ENCODE measurements at places on chromosomes 3 and 15. TPM values are rescaled to one million over a fixed set of nuclear protein-coding genes. Genes with fewer than 3 reads are reported as not detected.

DNA sequence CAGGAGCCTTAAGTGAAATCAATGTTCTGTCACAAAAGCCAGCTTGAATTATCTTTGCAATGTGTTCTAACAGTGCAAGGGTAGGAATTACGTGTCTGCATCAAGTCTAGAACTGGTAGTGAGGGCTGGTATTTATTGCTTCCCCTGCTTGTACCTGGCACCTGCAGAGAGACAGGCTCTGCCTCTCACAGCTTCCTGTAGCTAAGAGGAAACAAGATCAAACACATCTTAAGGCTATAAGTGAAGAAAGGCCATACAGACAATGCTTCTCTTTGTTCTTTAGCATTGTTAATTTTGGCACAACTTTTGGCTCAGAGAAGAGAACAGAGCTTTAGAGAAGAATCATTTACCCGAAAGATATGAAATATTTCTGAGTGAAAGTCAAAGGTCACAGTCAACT, 479.9 kb downstream of the GRM7 start:
- DNase-seq: no peak

DNA sequence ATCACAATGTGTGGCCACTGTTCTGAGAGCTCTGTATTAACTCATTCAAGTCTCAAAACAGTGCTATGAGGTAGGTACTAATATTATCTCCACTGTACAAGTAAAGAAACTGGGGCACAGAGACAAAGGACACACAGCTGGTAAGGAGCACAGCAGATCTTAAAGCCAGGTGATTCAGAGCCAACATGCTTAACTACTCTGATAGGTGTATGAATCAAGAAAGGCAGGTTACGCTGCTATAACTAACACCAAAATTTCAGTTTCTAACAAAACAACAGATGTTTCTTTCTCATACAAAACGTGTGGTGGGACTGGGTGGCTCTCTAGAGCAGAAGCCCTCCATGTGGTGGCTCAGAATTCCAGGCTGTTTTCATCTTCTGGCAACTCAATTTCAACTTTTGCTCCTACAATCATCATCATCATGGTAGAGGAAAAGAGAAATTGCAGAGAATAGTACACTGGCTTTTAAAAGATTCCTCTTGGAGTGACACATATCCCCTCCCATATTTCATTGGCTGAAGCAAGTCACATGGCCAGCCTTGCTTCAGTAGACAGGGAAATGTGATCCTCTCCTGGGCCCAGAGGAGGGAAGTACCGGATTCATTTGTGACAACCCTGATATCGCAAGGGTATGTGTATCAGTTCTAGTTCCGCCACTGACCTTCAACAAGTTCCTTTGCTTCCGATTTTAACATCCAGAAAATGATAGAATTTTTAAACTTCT, 126.2 kb upstream of the PTX3 start:
- no peak for DNase-seq

GRCh38 chr3:160616716-160617115, 51.3 kb upstream of the KPNA4 start:
- DNase-seq: no peak

GRCh38 chr3:136258199-136258598, 8.1 kb downstream of the PCCB start:
- DNase-seq: no peak

GRCh38 chr3:133487920-133488540, 85.5 kb upstream of the CDV3 start:
- no peak for DNase-seq

- DNase-seq: no peak
Observed at GRCh38 chr3:179677884-179678283, 25.0 kb downstream of the USP13 start.

DNA sequence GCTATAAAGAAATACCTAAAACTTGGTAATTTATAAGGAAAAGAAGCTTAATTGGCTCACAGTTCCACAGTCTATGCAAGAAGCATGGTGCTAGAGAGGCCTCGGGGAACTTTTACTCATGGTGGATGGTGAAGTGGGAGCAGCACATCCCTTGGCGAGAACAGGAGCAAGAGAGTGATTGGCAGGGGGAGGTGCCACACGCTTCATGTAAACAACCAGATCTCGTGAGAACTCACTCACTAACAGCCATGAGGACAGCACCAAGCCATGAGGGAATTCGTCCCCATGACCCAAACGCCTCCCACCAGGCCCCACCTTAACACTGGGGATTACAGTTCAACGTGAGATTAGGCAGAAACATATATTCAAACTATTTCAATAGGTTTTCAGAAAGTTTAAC, 28.0 kb downstream of the GABRB3 start:
- DNase-seq: no peak

GRCh38 chr15:36186376-36186775, 393.1 kb upstream of the CDIN1 start:
- DNase-seq: no peak

DNA sequence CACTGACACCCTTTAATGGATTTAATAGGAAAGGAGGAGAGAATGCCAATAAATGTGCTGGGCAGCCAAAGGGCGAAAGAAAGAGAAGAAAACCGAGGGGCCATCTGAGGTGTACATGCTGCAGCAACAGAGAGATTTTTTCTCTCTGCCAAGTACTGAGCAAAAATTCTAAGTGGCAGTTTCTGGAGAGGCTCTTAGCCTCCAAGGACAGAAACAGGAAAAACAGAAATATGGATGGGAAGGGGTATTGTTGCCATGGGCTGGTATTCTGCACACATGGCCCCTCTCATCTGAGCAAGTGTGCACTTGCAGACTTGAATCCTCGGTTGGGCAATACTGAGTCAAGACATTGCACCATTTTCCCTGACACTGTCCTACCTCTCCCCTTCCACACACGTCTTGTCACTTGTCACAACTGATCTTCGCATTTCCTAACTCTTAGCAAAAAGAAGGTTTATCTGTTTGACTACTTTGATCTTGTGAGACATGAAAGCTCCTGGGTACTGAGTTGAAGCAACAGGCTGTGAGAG, 73.9 kb downstream of the PRICKLE2 start:
- no peak for DNase-seq

DNA sequence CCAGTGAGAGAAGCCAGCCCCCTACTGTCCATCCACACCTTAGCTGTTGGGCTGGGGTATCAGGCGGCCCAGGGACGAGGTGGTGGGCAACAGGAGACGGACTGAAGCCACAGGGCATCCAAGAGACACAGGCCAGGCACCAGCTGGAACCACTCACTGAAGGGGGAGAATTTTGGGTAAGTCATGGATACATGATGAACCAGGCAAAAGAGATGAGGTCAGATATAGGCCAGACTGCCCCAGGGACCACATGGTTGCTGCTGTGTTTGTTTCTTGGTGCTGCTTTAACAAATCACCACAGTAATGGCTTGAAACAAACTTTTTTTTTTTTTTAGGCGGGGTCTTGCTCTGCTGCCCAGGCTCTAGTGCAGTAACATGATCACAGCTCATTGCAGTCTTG, 66.4 kb downstream of the SEMA5B start:
- no peak for DNase-seq

DNA sequence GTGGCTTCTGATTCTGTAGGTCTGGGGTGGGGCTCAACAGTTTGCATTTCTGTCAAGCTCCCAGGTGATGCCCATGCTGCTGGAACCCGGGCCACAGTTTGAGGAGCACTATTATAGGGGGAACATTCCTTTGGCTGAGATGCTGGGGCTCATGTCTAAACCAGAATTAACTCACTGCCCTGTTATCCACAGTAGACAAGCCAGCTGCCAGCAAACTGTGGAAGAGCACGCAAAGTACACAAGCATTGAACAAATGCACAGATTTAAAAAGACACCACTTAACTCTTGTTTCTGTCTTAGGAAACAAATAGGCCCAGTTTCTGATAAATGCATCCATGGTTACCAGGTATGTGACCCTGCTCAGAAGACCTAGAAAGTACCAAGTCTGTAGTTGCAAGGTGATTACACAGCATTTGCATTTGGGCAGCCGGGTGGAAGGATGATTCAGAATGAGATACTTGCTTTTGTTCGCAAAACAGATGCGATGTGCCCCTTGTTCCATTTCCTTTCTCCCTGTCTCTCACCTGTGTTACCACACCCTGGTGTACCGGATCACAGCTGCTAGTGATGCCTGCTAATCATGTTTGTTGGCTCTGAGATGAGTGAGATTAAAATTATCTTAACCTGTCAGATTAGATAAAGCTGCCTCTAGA, 12.4 kb downstream of the GYG1 start:
- DNase-seq: no peak

DNA sequence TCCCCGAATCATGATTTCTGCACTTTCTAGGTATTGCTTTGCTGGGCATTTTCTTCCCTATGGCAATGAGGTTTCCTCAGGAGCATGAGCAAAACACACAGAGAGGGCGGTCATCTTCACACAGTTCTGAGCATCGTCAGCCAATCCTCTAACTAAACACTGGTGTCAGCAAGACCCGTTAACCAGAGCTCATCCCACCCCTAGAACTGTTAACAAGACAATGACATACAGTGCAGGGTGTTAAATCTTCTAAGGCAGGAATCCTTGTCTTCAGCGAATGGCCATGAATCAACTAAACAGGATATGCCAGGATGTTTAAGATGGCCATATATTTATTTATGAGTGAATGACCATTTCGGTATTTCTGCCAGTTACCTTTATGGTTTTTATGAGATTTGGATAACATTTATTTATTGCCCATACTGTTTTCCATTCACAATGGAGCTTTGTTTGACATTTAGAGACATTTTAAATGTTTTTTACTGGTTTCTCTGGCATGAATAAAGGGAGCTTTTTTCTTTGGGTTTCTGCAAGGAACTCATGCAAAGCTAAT, 411.5 kb upstream of the PROK2 start:
- no peak for DNase-seq

DNA sequence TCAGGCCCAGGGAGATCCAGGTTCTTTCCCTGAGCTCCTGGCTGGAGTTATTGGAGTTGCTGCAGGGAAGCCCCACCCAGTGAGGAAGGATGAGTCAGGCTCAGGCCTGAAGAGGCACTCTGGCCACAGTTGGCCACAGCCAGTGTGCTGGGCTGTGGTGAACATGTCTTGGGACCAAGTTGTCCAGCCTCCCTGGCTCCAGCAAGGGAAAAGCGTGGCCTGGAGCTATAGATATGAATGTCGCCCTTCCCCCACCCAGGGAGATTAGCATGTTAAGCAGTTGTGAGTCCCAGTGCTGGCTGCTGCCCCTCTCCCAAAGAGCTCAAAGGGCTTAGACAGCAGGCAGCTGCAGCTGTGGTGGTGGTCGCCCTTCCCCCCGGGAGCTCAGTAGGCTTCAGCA, 963.2 kb downstream of the ROBO2 start:
- no peak for DNase-seq

- DNase-seq: peak; percentile 14
Observed at GRCh38 chr3:51930439-51930838, 11.3 kb downstream of the RRP9 start.

GRCh38 chr15:71103102-71103676, 12.1 kb upstream of the THSD4 start:
- DNase-seq: no peak

DNA sequence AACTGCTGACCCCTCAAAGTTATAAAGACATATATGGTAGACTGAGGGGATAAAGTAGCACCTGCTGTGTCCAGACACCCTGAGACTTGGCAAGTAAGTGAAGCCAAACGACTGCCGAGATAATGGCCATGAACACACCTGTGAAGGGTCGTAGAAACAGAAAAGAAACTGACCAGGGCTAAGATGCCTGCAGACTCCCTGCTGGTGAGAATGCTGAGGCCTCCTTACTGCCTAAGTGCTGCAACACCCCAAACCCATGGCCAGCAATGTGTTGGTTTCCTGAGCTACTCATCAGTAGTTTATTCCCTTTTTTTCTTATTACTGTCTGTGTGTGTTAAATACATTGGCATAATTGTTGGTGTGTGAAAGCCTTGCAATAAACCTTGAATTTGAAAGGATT, 233.8 kb downstream of the ZNF385D start:
- DNase-seq: no peak

GRCh38 chr15:61084944-61085367, 144.1 kb downstream of the RORA start:
- DNase-seq: peak; percentile 60

DNA sequence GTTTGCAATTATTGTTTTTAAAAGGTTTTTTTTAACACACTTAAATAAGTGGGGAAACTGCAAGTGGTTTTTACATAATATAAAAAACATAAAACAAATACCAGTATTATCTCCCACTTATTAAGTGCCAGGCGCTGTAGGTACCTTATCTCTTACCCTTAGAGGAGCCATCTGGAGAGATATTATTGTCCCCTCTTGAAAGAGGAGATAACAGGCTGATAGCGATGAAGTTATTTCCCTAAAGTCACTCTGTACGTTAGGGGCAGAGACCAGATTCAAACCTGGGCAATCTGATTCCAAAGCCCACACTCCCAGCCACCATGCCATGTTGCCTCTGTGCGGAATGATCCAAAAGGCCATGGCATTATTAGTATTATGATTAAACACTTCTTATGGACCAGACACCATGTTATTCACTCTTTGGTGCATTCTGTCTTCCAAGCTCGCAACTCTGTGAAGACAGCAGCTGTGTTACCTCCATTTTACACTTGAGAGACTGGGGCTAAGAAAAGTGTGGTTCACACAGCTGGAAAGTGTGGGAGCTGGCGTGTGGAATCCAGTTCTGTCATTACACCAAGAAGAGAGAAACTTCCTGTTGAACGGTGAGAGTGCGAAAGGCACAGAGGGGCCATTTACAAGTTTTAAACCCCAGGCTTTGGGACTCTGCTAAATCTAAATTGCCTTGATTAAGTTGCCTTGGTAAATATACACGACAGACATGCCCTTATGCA, 79.9 kb upstream of the MITF start:
- DNase-seq: no peak

DNA sequence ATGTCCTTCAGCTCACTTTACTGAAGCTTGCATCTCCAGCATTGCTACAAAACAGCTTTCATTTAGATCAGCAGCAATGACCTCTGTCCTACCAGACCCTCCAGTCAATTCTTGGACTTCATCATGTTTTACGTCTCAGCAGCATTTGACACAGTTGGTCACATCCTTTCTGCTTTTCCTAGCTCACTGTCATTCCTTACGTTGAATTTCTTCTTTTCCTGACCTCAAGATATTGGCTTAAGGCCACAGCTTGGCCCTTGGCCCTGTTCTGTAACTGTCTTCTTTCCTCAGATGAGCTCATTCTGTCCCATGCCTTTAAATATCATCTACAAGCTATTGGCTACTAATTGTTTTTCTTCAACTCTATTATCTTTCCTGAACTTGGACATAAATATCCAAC, 576.2 kb upstream of the KCNMB2 start:
- DNase-seq: no peak

GRCh38 chr3:77222701-77223100, 182.8 kb downstream of the ROBO2 start:
- no peak for DNase-seq

GRCh38 chr15:100224206-100225185, 117.3 kb downstream of the ADAMTS17 start:
- DNase-seq: no peak

PRR20G gene
- total RNA-seq: not detected

RNU5B-1 gene
- not detected for total RNA-seq

MCF2L2 gene
- total RNA-seq: 0.17 TPM

SLC22A14 gene
- total RNA-seq: 0.12 TPM

XIRP1 gene
- total RNA-seq: 0.05 TPM

C3orf70 gene
- total RNA-seq: 0.06 TPM

GATA2 gene
- total RNA-seq: 0.86 TPM

CYP1A1 gene
- total RNA-seq: 12.5 TPM

GLDN gene
- total RNA-seq: 0.18 TPM

SPRED1 gene
- 4.5 TPM for total RNA-seq

Measured in right lobe of liver (tissue), 6 donors.